ENCODE measurements at places on chromosomes 2 and 18.

DNA sequence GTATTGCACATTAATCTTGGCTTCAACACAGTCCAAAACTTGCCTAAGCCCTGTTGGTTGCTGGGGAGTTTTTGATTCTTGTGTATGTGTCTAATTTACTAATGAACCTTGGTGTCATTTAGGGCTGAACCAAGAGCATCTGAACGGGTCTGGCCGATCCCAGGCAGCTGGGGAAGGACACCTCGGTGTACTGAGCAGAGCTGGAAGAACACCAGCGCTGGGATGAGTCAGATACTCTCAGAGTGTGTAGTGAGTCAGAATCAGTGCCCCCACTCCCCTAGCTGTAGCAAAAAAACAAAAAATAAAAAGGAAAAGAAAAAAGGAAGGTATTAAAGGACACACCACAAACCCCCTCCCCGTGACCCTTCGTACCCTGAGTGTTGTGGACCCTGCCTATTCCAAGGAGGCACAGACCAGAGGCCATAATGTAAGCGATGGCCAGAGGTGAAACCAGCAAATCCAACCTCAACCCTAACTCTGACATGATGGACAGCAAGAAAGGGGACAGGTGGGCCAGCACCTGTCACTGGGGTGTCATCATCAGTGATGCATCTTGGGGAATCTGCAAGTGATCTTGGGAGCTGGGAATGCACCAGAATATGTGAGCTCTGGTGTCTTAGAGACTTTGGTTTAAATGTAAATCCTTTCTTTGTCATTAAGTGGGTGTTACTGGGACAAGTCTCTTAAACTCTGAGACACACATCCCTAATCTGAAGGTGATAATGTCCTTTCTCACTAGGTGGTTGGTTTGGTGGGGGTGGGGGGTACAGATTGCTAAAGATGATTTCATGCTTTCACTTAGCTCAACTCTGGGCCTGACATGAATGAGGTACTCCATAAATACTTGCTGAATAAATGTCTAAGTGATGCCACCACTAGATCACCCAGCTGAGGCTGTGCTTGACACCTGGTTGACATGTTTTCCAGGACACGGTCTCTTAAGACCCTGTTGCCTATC is 34.2 kb upstream of the NCOA1 start:
- peak; percentile 17 for DNase-seq

DNA sequence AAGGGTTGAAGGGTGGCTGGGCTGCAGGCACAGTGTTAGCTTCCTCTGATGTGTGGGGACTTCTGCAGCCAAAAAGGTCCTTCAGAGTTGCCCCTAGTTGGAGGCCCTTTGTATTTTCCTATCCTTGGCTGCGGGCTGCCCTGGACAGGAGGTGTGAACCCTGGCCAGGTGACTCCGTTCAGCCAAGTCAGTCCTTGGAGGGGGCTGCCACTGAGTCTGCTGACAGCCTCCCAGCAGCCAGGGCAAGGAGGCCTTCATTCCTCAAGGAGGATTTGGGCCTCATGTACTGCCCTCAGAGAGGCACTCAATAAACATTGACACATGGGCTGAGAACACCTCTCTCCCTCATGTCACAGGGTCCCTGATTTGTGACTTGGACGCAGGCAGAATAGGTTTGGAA is 62.4 kb downstream of the MAPK4 start:
- DNase-seq: no peak

DNA sequence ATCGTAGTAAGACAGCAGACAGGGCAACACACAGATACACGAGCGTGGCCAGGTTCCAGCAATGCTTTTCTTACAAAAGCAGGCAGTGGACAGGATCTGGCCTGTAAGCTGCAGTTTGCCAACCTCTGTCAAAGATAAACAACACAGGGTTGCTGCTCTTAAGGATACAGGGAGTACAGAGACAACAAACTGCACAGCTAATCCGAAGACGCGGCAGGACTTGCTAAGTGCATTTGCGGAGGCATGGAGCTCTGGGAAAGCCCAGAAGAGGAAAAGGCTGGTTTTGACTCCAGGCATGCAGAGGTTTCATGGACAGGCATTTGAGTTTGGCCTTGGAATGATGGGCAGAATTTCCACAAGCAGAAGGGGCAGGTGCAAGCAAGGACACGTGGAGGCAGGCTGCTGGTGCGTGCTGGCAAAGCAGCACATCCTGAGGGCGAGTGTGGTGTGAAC is 24.4 kb downstream of the SERTAD2 start:
- DNase-seq: no peak

GRCh38 chr2:163716101-163716500 is 19.7 kb downstream of the FIGN start:
- no peak for DNase-seq

DNA sequence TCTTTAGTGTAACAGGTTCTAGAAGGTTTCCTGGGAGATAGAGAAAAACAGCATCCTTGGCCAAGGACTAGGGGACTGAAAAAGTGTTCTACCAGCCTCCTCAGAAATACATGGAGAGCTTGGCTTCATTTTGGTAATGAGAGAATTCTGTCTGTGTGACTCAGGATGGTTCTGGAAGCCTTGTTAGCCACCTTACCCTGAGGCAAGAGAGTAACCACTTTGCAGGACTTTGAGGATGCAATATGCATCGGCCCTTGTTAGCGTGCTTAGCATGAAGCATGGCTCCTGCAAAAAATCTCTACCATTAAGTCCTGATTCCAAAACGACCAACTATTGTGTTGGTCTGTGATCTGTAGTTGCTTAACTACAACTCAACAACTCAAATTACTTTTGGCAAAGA is 79.8 kb downstream of the C1QL2 start:
- DNase-seq: no peak

DNA sequence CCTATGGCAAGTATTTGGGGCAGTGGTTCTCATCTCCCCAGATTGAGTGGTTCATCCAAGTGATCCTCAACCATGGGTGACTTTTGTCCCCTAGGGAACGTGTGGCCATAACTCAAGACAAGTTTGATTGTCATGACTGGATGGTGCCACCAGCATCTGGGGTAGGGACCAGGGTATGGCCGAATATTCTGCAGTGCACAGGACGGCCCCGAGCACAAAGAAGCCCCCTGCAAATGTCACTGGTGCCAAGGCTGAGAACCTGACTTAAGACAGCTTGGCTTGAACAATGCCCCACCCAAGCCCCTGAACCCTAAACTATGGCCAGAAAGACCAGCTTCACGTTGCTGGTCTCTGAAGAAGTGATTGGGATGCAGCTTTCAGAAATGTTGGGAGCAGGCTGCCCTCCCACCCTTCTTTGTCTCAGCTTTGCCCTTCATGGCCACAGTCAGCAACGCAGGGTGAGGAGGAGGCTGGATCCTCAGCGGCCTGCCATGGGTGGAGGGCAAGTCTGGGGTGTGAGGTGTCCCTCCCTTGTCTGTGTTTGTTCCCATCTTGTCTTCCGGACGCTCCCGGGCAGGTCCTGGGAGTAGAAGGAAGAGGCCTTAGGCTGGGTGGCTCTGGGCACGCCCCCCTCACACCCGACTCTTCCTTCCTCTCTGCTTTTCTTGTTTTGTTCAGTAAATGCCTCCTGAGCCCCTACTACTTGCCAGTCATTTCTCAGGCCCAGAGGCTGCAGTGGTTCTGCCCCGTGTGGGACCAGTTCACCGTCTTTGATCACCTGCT is 43.4 kb downstream of the GREB1 start:
- no peak for DNase-seq

DNA sequence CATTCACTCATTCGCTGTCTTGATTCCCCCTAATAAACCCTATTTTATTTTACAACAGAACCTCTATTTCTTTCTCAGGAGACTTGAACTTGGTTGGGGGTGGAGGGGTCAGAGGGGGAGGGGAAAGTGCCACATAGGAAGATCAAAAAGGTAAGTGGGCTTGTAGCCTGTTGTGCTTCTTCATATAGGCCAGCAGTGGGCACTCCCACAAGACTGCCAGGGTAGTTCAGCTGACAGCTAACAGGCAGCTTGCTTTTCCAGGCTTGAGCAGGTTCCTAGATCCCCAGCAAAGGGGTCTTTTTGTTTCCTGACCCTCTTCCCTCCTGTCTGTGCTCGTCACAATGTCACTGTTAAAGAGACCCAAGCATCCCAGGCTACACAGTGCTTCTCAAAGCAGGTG is 829 bp upstream of the KIAA2012 start:
- no peak for DNase-seq

GRCh38 chr18:58638441-58638840 is 9.6 kb upstream of the ALPK2 start:
- DNase-seq: no peak

GRCh38 chr2:110714452-110715224 is 17.7 kb upstream of the ACOXL start:
- DNase-seq: no peak

DNA sequence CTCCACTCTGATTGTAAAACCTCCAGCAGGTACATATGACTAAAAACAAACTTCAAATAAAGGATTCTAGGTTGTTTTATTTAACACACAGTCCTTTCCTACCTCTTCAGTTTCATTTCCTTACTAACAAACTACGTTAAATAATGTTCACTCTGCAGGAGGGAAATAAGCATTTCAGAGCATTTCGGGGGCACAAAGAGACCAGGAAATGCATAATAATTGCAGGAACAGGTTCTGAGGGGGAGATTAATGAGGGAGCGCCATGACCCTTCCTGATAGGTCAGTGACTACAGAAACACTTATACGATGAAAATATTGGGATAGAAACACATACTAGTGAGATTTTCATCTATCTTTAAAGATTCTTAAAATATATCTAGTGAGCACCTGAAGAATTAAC is 416.6 kb downstream of the NRXN1 start:
- no peak for DNase-seq

DNA sequence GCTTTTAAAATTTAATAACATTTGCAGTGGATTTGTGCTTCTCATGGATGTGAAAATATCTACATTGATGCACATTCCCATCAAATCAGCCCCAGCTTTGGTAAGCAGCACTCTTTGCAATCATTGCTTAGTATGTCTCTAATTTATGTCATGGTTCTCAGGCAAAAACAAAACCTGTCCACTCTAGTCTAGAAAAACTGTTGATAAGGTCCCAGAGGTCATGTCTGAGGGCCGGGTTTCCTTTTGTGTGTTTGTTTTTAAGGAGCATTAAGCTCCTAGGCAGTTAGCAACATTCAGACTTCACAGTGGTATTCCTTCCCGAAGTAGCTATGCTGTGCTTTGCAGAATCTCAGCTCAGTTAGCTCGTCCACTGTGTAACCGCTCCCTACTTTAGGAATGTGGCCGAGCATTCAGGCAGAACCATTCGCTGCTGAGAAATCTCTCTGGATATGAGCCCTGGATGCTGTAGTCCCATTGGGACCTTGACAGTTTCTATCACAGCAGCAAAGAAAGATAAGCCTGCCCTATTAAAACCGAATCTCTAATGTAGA is 4.0 kb downstream of the DIPK1C start:
- no peak for DNase-seq

GRCh38 chr2:230797515-230798495 is 66.9 kb upstream of the ITM2C start:
- no peak for DNase-seq
